ENCODE measurements at places on chromosomes 4 and X. TPM values are rescaled to one million over a fixed set of nuclear protein-coding genes. Genes with fewer than 3 reads are reported as not detected.
A peak's percentile ranks its signal among the peaks of the same experiment; 100 is the strongest.

DNA sequence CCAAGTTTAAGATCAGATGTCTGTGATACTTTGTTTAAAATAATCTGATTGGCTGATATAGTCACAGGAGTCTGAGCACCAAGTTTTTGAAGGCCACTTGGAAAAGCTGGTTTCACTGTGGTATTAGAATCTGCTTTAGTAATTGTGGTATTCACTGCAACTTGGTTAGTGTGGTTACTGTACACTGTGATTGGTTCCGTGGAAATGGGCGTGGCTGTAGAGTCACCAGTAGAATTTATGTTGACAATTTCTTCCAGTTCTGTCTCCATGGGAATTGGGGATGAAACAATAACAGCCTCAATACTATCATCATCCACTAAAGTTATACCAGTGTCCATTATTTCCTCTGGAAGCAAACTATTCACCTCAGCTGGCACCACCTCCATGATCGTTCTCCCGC lies 26.2 kb downstream of the LIN54 start:
- no peak for DNase-seq

DNA sequence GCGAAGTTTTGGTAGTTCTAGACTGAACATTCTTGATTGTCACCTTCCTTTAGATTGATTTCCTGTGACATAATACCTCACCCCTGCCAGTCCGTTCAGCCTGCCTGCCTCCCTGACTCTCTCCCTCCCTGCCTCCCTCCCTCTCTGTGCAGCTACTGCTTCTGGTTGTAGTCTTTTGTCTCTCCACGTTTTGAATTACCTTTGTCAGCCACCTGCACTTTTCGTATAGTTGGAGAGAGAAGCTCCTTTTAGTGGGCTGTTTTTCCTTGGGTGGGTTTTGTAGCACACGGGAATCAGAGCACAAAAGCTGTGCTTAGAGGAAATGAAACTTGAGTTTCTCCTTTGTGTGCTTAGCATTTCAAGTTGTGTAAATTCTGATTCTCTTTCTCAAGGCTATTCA lies 32.6 kb upstream of the MSMO1 start:
- no peak for DNase-seq

- DNase-seq = no peak
Measured at GRCh38 chrX:8345473-8345872, 119.2 kb upstream of the VCX3B start.

DNA sequence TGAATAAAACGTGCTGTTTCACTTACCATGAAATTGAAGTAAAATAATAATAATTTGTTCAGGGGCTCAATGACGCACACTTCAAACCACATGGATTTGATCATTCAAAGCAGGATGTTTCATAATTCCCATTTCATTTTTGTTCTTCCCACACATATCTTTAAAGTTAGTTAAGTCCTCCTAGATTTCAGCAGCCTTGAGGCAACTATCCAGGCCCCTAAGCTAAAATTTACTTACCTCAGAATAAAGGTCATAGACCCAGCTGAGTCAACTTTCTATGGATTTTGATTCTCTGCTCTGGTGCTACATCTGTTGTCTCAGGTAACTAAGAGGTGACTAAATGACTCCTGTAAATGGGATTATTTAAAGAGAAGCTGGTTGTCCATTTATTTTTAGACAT lies 25.0 kb downstream of the GPR174 start:
- DNase-seq = no peak

GRCh38 chr4:181520790-181521189 lies 722.4 kb upstream of the TENM3 start:
- no peak for DNase-seq

DNA sequence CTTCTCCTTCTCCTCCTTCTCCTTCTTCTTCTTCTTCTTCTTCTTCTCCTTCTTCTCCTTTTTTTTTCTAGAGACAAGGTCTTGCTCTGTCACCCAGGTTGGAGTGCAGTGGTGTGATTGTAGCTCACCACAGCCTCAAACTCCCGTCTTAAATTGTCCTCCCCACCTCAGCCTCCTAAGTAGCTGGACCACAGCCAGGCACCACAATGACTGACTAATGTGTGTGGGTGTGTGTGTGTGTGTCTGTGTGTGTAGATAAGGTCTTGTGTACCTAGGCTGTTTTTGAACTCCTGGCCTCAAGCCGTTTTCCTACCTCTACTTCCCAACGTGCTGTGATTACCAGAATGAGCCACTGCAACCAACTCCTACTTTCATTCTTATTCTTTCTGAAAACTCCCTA lies 390.9 kb downstream of the ADAM29 start:
- DNase-seq = no peak

DNA sequence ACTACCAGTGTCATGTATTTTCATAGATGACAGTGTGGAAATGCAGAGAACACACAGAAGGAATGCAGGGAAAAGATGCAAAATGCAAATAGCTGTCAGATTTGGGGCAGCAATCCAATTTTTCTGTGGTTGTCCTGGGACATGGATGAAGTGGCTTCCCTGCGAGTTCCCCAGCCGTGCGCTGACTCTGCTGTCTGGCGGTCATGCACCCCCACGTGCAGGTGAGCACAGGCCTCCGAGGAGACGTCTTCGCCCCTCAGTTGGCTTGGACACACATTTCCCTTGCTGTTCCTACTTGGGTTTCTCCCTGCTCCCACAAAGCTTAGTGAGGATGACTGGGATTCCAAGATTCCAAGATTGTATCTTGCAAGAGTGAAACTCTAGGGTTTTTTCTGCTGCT lies 24.4 kb downstream of the BLOC1S4 start:
- no peak for DNase-seq

GRCh38 chr4:5746250-5746649 lies 35.2 kb downstream of the EVC start:
- no peak for DNase-seq

DNA sequence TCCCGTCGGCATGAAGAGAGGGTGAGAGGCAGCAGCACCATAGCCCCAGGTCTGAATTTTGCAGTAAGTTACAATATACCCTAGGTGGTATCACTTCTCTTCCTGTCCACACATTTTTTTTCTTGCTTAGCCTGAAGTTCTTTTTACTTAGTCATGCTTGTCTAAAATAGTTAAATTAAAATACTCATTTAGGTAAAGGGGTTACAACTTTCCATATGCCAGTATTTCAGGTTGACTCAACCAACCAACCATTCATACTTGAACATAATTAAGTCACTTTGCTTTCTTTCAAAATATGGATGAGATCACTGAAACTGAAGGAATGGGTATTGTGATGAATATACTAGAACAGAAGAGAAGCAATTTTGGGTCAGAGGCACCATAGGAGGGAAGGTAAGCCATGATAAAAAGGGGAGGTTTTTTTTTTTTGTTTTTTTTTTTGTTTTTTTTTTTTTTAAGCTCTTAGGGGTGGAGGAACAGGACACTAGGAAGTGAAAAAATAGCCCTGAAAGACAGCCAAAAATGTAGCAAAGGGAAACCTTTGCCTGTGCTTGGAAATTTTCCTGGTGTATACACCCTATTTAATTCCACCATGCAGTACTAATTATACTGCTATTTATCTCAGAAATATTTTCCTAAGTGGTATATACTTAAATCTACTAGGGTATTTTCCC lies 41.8 kb downstream of the RPS6KA3 start:
- DNase-seq = no peak

DNA sequence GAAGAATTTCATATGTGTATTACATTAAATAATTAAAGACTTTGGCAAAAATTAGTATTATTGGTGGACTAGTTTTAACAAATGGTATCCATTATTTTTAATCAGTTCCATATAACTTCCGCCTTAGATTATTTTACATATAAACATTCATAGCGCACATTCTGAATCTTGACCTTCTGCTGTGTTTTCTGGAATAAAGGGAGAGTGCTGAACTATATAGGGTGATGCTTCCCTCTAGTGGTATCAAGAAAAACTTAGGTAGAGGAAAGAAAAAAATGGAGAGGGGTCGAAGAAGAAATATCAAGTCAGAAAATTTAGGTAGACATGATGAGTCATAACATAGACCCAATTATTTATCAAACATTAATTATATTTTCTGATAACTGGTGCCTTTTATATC lies 155.6 kb upstream of the PACRGL start:
- no peak for DNase-seq

DNA sequence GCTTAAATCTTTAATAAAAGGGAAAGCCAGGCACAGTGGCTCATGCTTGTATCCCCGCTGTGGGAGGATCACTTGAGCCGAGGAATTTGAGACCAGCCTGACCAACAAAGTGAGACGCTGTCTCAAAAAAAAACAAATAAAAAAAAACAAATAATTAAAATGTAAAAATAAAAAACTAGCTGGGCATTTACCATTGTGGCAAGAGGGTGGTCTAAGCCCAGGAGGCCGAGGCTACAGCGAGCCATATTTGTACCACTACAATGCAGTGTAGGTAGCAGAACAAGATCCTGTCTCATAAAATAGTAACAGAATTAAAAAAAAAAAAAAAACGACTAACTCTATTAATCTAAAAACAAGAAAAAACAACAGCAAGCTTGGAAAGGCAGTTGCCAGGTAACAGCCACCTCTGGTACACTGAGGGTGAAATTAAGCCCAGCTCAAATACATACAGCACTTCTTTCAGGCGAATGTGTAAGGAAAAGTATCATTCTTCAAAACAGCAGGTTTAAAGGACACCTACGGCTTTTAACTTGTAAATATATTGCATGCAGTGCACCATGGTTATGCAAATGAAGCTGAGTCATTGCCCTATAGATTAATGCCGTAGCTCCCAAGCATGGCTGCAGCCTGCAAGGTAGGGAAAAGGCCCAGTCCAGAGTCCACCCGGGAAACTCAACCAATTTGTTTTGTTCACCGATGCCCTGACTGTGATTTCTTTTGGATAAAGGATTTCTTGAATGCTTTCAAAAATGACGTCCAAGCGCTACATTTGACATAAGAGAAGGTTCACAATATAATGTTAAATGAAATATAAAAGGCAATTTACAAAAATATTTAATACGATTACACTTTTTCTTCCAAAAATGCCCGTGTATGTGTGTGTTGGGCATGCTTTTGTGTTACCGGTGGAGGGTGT lies 14.5 kb upstream of the TXLNG start:
- DNase-seq = peak; percentile 44

- no peak for DNase-seq
Measured at GRCh38 chr4:160772668-160773067, 1391.1 kb downstream of the FSTL5 start.

DNA sequence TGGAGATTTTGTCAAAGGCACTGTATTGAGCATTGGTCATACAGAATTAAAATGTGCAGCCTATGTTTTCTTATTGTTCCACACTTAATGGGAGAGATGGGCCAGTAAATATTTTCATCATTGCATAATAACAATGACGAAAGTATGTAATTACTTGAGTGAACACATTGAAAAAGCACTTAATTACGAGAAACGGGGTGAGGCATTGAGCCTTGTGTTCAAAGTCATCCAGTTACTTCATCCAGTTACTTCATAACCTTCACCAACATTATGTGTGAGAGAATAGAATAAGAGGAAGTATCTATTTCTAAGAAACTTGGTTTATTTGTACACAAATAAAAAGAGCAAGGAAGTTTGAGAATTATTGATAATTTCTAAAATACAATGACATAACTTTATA lies 1427.0 kb downstream of the ADGRL3 start:
- no peak for DNase-seq

DNA sequence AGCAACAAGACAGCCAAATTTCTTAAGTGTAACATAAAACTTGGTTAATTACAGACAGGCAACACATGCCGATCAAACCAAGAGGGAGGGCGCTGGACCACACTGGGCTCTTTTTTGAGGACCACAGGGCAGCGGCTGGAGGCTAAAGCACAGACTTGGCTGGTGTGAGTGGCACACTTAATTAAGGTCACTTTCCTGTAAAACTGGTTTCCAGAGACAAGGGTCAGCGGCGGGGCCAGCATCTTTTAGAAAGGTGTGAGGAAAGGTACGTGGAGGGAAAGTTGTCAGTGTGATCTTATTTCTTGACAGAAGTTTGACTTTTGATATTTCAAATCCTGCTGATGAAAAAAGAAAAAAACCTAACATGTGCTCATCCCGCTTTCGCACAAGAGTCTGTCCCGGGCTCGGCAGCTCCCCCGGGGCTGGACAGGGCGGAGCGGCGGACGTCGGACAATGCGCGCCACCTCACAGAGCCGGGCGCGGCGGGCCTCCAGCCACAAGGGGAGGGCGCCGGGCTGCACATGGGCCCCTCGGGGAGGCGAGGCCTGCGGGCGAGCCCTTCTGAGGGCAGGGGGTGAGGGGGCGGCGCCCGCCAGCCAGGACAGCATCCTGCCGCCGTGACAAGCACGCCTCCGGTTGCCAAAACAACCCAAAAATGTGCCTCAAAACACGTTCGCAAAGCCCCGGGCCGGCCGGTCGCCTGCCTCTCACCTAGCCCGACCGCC lies 660 bp upstream of the HSPA4L start:
- no peak for DNase-seq

DNA sequence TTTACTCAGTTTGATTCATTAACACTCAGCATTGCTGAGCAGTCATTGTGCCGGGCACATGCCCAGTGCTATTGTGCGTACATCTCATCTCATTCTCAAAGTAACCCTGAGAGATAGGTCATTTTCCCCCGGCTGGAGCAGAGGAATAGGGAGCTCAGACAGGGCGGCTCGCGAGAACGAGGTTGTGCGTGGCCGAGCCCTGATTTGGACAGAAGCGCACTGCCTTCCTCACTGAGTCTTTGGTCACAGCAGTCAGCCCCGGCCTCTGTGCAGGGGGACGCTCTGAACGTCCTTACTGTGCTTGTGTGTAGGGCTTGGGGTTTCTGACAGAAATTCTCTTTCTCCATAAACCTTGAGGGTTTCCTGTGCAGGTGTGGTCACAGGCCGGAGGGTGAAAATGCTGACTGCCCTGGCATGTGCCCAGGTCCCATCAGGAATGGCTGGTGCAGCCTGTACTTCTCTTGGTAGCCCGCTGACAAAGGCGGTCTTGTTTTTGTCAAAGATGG lies 39.5 kb downstream of the NOP14 start:
- DNase-seq = no peak

DNA sequence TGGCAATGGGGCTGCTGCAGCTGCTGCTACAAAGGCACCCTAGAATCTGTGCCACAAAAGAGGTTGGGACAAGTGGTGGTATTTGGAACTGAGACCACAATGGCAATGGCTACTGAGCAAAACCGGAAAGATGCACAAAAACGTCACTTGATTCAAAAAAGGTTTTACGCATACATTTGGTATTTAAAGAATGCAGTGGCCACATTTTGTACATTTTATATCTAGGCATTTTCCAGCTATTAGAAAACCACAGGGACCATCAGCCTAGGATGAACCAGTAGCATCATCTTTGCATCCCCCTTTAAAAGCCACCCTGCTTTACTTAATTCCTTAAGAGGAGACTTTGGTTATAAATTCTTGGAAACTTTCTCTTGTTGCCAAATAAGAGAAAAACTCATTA lies 104.8 kb upstream of the CXCL13 start:
- no peak for DNase-seq

The SORBS2 gene
- 73.0 TPM for total RNA-seq

The NLGN3 gene
- 14.8 TPM for total RNA-seq

The FAM9B gene
- total RNA-seq = not detected

The TEX13B gene
- not detected for total RNA-seq

The MAGED4B gene
- 81.9 TPM for total RNA-seq

The SASH3 gene
- total RNA-seq = not detected

The IL2RG gene
- total RNA-seq = not detected

The ENPEP gene
- total RNA-seq = 0.61 TPM

The EMCN gene
- not detected for total RNA-seq

The NHS gene
- total RNA-seq = 6.7 TPM

The PROM1 gene
- 65.4 TPM for total RNA-seq

The SMR3B gene
- total RNA-seq = not detected

The METAP1 gene
- 85.2 TPM for total RNA-seq

All from H1 (cell line).